ENCODE measurements at places on chromosomes 3 and 15.

- no peak for DNase-seq
These were observed 7.1 kb downstream of the PIAS1 start for GRCh38 chr15:68061171-68061570.

DNA sequence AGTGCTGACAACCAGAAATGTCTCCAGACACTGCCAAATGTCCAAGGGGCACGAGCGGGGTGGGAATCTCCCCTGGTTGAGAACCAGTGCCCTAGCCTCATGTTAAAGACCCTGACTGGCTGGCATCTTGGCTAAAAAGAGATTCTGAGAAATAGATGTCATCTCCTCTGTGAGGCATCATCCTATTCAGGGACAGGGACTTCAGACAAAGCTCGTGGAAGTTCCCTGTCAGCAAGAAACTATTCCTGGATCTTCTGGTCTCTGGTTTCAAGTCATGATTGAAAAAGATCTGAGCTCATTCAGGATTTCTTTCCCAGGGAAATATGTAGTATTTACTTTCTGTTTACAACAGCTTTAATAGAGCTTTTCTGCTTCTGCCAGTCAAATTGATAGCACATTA is 10.8 kb downstream of the WDR5B start:
- DNase-seq: no peak

DNA sequence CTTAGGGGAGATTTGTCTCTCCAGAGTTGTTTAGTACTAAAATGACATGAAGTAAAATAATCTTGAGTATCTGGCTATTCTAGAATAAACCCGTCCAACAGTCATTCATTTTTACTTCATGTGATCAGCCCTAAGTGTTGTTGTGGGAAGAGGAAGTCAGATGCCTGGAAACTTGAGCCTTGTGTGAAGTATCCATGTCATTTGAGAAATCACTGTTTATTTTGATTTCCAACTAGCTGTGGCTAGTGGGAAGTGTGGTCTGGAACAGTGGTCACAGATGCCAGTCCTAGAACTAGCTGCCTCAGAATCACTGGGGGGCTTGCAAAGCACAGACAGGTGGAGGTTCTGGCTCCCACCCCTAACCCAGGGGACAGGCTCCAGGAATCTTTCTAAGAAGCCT is 77.7 kb upstream of the LIMD1 start:
- DNase-seq: no peak

DNA sequence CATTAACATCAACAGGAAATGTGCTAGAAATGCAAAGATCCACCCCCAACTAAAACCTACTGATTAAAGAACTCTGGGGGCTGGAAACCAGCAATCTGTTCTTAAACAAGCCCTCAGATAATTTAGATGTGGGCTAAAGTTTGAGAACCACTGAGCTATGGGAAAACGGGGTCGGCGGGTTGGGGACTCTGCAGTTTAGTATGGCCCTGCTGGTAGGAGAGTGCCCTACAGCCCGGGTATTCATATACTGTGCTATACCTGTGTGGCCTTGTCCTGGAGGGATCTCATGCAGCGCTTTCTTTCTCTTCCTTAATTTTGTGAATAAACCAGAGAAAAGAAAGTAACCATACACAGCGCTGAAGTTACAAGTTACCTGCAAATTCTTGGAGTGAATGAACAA is 189.7 kb upstream of the GBE1 start:
- DNase-seq: no peak

GRCh38 chr3:150433347-150433746 is 25.2 kb downstream of the TSC22D2 start:
- no peak for DNase-seq

GRCh38 chr15:25600751-25601150 is 161.9 kb upstream of the UBE3A start:
- no peak for DNase-seq
